ENCODE measurements at places on chromosomes 5 and 9. TPM values are rescaled to one million over a fixed set of nuclear protein-coding genes. Genes with fewer than 3 reads are reported as not detected.
A peak's percentile ranks its signal among the peaks of the same experiment; 100 is the strongest.

- no peak for DNase-seq
These were observed 41.3 kb downstream of the ZNF474 start for GRCh38 chr5:122170620-122171019.

- DNase-seq = no peak
These were observed 193.8 kb downstream of the GADD45G start for GRCh38 chr9:89798547-89799120.

- no peak for DNase-seq
These were observed 11.1 kb upstream of the WNK2 start for GRCh38 chr9:93172666-93173364.

DNA sequence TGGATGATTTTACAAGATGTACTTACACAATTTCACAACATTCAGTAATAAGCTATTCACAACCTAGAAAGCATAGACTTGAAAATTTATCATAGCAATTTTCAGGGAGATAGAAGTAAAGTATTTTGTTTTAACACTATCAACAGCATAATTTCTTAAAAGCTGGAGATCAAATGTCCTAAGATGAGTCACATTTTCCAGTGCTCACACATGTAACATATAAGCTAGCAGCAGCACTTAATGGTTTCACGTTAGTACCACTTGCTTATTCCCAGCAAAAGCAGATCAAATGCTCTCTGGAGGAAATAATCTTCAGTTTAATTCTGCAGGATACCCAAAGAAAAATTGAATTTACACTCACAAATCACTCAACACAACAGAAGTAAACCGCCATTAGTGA lies 6.5 kb downstream of the OR13C8 start:
- no peak for DNase-seq

- no peak for DNase-seq
These were observed 290.5 kb downstream of the SLF1 start for GRCh38 chr5:94908889-94909480.

DNA sequence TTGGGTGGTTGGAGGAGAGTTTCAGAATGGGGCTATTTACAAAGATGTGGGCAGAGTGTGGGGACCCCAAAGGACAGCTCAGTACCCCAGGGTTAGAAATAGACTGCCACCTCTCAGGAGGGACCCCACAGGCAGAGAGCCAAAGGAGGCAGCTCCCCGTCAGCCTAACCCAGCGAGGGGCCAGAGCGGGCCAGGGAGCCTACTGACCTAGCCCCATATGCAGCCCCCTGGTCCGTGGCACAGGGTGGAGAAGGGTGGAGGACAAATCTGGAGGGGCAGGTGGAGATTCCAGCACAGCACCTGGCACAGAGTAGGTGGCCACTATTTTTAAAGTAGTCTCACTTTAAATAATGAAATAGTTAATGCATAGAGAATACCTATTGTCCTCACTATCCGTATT lies 67.2 kb upstream of the ANGPTL2 start:
- no peak for DNase-seq

GRCh38 chr9:24939109-24939850 lies 393.6 kb upstream of the IZUMO3 start:
- no peak for DNase-seq

DNA sequence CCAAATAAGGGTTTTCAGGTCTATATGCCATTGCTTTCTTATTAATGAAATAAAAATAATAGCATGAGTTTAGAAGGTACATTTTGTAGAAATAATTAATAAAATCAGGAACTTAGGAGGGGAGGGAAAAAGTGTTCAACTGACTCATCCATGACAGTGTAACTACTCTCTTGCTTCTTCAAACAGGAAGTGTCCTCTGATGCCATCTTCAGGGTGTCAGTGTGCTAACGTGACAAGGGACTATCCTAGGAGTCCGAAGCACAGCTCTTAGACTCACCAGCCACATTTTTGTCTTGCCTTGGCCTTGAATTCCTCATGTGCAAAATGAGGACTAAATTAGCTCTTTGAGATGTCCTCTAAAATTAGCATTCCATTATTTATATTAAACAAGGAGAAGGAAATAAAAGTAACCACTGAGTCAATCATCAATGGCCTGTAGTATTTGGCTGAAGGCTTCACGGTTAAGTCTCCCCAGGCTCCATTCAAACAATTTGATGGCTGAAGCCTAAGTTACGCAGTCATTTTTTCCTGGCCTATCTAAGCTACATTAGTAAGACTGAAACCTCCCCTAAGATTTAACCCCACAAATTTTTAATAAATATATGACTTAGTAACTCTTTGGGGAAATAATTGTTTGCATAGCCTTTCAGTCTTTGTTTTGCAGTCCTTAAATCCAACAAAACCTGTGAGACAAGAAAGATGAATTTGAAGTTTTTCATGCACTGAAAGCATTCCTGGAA lies 151.1 kb downstream of the ARL15 start:
- no peak for DNase-seq

DNA sequence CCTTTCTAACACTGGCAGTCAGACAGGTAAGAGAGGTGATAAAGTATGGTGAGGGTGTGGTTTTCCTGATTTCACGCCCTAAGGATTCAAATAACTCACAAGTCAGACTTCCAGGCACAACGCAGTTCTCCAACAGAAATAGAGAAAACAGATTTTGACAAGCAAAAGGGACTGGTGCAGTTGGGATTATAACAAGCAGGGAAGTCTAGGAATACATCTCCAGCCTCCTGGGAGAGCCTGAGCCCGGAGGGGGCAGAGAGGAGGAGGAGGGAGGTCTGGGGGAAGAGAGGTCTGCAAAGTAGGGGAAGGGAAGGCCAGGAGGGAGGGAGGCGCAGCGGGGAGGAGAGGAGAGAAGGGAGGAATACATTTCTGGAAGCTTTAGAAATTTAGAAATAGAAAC lies 1.6 kb downstream of the CMBL start:
- no peak for DNase-seq

DNA sequence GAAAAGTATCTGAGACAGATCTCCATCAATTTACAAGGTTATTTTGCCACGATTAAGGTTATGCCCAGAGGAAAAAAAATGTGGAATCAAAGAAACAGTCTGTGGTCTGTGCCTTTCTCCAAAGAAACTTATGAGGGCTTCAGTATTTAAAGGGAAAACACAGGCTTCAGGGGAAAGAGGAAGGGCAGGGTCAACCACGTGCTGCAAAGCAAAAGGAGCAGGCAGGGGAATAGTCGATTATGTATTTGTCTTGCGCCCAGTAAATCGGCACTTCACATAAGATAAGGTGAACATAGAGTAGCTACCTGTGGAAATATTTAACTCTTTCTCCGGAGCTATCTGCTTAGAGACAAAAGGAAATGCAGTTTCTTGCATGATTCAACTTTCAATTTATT lies 343.7 kb downstream of the RAB3C start:
- peak; percentile 11 for DNase-seq

GRCh38 chr5:102975457-102976182 lies 144.3 kb downstream of the GIN1 start:
- DNase-seq = no peak

GRCh38 chr5:142432369-142432863 lies 107.6 kb upstream of the SPRY4 start:
- peak; percentile 76 for DNase-seq

- DNase-seq = no peak
These were observed 24.5 kb downstream of the LECT2 start for GRCh38 chr5:135930029-135930948.

- DNase-seq = no peak
These were observed 150.2 kb downstream of the MACROH2A1 start for GRCh38 chr5:135248801-135249231.

The STPG3 gene
- not detected for total RNA-seq

The TXNDC8 gene
- total RNA-seq = not detected

The CNOT6 gene
- total RNA-seq = 24.8 TPM

The QRFP gene
- total RNA-seq = not detected

The GPR150 gene
- total RNA-seq = 0.37 TPM

The OGN gene
- total RNA-seq = 17.6 TPM

The ADGRV1 gene
- total RNA-seq = 3.8 TPM

The TMC1 gene
- total RNA-seq = 0.40 TPM

The GNA14 gene
- 12.3 TPM for total RNA-seq

The EDIL3 gene
- total RNA-seq = 48.7 TPM

The SIT1 gene
- 1.4 TPM for total RNA-seq

The DMRTA1 gene
- total RNA-seq = 0.64 TPM
